ENCODE measurements at places on chromosomes 12 and 14.

GRCh38 chr12:15538881-15539280, 216.6 kb downstream of the PTPRO start:
- no peak for DNase-seq

DNA sequence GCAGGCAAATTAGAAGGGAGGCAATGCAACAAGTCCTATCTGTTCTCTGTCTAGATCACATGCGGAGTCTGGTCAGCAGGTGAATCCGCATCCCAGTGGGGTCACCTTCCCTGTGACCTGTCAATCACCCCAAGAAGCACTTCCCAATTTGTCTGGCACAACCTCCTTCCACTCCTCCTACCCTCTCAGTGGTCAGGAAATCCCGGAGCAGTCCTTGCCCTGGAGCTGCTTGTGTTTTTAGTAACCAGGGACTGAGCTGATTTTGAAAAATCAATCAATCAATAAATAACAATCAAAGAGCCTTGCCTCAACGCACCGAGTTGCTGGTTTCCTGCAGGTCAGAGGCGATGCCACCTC, 572 bp upstream of the ACSS3 start:
- no peak for DNase-seq

DNA sequence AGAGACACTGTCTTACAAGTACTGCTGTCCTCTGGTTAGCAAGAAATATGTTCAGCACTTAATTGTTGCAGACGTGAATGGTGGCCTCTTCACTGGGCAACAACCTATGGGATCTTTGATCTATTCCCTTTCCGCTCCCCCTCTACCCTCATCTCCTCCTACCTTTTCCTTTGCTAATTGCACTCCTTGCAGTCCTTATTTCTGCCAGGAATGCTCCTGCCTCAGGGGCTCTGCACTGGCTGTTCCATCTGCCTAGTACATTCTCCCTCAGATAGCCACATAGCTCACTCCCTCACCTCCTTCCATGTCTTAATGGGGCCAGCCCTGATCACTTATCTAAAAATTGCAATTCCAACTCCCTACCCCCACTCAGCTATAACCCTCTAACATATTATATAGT, 4.5 kb upstream of the NFYB start:
- no peak for DNase-seq

GRCh38 chr14:36295642-36296627, 24.5 kb downstream of the MBIP start:
- no peak for DNase-seq

- no peak for DNase-seq
Measured at GRCh38 chr12:109330282-109331230, 17.1 kb upstream of the MYO1H start.

GRCh38 chr14:94292872-94293577, at the start of gene SERPINA10:
TSS of gene SERPINA10 (minus strand) at chr14:94293268. CDS start at chr14:94290593, 2,675 bp downstream.
- DNase-seq, result no peak

DNA sequence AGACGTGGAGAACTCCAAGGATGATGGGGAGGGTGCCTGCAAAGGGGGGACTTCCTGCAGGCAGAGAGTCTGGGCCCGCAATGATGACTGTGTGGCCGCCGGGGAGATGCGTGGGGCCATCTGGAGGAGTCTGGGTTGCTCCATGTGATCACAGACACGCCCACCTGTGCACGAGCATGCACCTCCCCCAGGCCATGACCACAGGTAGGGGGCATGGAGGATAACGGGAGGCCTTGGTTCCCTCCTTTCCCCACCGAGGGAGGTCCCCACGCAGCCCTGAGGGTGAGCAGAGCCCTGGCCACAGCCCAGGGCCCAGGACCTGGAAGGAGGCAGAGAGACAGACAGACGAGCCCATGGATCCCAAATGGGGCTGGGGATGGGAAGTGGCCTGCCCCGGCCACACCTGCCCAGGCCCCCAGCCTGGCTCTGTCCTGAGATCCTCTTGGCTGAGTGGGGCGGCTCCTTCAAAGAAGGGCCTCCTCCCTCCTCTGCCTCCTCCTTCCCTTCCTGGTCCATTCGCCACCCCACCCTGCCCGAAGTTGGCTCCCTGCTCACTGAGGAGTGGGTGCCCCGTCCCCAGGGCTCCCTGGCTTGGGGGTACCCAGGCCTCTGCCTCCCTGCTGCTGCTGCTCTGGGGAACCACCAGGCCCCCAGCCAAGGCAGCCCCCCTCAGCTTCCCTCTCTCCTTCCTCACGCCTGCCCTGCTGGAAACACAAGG, 138.2 kb downstream of the CALM1 start:
- no peak for DNase-seq

- no peak for DNase-seq
Measured at GRCh38 chr14:69005432-69006148, 26.5 kb upstream of the ACTN1 start.

- DNase-seq, result no peak
Measured at GRCh38 chr12:130086248-130086647, 76.0 kb upstream of the FZD10 start.

GRCh38 chr14:102055181-102055901, 31.5 kb downstream of the HSP90AA1 start:
- DNase-seq, result no peak

- no peak for DNase-seq
Measured at GRCh38 chr14:26281280-26281998, 316.4 kb downstream of the NOVA1 start.

- no peak for DNase-seq
Measured at GRCh38 chr12:32047357-32048212, 59.1 kb upstream of the BICD1 start.

- no peak for DNase-seq
Measured at GRCh38 chr12:92608151-92609091, 94.4 kb upstream of the PLEKHG7 start.

- no peak for DNase-seq
Measured at GRCh38 chr14:39739796-39740195, 307.6 kb upstream of the FBXO33 start.

GRCh38 chr12:53696285-53696654, 20.4 kb upstream of the ATP5MC2 start:
- DNase-seq, result no peak

- DNase-seq, result no peak
Measured at GRCh38 chr12:496736-497135, 37.0 kb downstream of the B4GALNT3 start.

DNA sequence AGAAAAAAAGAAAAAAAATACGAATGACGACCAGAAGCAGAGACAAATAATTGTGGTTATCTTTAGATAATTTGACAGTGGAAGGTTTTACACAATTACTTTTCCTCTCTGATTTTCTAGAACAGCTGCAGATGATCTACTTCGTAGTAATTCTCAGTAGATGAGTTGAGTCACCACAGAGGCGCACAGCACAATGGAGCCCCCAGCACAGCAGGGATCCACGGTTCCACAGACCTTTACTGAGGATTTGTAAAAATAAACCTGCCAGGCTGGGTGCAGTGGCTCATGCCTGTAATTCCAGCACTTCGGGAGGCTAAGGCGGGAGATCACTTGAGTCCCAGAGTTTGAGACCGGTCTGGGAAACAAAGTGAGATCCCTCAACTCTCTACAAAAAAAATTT, 29.3 kb downstream of the AMN start:
- DNase-seq, result no peak

DNA sequence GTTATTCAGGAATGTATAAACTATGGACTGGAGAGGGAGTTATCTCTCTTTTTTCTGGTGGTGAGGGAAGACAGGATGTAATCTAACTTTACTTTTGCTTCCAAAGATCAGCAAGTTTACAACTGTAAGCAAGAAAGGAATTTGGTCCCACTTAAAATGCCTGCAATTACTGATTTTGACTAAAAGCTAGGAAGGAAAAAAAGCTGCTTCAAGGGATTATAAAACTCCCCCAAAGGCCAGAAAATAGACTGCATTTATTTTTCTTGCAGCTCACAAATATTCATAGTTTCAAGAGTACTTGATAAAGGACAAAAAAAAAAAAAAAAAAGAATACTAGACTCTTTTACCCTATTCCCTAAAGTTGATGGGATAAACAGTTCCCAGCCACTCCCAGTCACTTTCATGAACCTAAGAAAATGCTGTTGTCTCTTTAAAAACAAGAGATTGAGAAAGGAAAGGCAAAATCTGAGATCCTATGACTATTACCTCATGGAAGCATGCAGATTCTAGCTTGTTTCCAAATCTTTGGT, 128.7 kb upstream of the BMP4 start:
- no peak for DNase-seq

- no peak for DNase-seq
Measured at GRCh38 chr14:54186821-54187763, 209.7 kb upstream of the CDKN3 start.

GRCh38 chr12:108783446-108783845, 52.1 kb upstream of the CORO1C start:
- DNase-seq, result no peak

DNA sequence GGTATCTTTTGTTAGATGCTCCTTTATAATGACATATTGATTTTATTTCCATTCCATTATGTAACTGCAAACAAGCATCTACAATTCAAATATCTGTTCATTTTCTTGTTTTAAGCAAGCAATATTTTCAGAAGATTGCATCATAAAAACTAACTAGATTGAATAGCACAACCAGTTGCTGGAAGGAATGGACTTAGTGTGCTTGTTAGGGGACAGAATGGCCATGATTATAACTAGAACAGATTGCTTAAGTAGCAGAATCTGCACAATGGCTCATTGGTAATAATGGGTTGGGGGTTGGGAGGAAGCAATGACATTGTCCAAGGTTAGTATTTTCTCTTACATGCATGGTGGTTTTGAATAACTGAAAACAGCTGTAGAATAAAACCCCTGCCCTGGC, 939.5 kb downstream of the SLC16A7 start:
- no peak for DNase-seq

DNA sequence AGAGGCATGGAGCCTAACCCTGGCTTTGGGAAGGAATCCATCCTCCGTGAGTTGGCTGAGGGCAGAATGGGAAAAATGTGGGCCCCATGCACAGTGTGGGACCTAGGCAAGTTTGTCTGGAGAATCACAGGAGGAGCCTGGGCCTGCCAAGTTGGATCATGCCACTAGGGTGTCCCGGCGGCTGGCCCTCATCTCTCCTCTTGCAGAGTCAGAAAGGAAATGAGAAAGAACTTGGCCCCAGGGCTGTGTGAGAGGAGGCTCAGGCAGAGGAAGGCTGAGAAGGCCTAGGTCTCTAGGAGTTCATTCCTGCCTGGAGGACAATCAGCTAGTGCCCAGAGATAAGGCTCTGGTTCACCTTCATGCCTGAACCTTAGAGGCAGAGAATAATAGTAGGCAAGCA, 2.5 kb upstream of the ESRRB start:
- DNase-seq, result no peak

- peak; percentile 9 for DNase-seq
Measured at GRCh38 chr14:89276424-89276975, 140.5 kb downstream of the FOXN3 start.

GRCh38 chr12:31011746-31012566, 61.7 kb upstream of the DDX11 start:
- no peak for DNase-seq

DNA sequence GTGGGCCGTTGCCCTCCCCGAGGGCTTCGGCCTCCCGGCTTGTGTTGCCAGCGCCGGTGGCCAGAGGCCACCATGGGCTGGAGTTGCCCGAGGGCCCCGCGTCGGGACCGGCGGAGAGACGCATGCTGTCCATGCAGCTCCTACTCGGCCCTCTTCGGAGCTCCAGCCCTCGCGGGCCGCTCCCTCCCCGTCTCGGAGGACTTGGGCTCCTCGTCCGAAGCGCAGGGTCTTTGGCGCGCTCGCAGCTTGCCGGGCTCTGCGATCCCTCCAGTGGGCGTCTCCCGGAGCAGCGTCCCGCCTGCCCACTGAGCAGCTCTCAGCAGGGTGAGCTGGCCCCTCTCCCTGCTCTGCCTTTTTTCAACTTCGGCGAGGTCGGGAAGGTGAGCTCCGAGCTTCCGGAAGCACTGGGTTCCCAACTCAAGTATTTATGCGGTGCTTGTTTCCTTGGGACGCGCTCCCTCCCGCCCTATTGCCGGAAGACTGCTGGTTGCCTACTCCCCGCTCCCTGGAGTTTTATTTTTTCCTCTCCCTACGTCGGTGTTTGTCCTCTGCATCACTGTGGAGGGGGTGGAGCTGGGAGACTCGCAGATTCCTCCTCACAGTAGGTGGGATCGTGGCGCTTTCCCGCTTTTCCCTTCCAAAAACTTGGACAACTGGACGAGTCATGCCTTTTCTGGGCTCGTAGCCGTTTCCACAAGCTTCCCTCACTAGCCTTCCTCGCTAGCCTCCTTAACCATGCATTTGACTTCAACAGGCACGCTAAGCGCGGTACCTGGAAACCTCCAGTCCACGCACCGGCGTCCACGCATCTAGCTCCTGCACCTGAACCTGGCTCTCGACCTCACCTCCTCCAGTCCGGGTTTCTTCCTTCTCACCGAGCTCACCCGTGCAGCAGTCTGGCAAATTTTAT, at the start of gene AVPR1A:
AVPR1A (minus strand) TSS at position 489 of the 910 bp plus-strand sequence; CDS start at position 124, 365 bp downstream.
- DNase-seq, result no peak

DNA sequence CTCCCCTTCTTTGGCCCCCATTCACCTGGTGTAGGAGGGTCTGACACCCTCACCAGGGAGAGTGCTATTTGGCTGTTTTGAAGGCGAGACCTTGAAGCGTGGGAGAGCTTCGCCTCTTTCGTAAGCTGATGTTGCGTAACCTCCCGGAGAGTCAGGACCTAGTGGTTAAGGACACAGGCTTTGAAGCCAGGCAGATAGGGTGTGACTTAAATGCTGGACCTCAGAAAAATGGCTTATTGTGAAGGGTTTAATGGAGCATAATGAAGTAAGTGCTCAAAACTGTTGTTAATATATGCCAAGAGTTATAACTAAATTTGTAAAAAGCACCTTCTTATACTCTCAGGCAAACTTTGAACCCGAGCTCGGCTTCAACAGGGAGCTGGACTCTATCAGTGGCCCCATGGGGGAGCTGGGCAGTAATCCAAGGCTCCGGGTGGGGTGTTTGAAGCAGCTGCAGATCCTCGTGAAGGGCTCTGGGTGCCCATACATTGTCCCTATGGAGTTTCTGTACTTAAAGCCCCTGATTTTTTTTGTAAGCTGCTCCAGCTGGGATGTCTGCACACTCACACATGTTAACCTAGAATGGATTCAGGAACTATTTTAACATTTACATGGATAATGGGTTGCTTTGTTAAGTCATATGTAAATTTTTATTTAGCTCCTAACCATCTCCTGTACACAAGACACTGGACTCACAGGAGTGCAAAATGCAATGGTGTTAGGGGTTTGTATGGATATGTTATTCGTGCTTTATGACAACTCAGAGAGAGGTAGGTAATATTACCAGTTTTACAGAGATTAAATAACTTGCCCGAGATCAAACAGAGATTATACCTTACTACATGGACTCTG, 26.0 kb downstream of the PPFIBP1 start:
- no peak for DNase-seq

GRCh38 chr14:75113932-75114539, 12.8 kb downstream of the NEK9 start:
- DNase-seq, result no peak

DNA sequence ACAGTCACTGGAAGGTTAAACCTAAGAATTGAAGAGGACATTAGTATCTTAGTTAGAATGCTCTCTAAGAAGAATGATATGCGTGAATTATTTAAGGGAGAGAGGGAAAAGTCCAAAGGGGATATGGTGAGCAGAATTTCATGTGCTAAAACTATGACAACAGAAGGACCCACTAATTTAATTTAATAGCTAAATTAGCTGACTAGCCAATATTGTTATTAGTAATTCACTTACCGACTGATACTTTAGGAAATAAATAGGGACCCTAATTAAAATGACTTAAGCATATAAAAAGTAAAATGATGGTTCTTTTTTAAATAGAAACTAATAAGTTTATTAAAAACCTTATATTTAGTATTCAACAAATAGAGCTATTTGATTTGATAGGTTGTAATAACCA, 179.6 kb downstream of the RASSF9 start:
- DNase-seq, result no peak

- DNase-seq, result no peak
Measured at GRCh38 chr14:72801836-72802587, 91.9 kb downstream of the DPF3 start.

GRCh38 chr12:114392909-114393308, 13.0 kb downstream of the TBX5 start:
- DNase-seq, result no peak
